ENCODE measurements at places on chromosomes 11 and 22.
A peak's percentile ranks its signal among the peaks of the same experiment; 100 is the strongest.

DNA sequence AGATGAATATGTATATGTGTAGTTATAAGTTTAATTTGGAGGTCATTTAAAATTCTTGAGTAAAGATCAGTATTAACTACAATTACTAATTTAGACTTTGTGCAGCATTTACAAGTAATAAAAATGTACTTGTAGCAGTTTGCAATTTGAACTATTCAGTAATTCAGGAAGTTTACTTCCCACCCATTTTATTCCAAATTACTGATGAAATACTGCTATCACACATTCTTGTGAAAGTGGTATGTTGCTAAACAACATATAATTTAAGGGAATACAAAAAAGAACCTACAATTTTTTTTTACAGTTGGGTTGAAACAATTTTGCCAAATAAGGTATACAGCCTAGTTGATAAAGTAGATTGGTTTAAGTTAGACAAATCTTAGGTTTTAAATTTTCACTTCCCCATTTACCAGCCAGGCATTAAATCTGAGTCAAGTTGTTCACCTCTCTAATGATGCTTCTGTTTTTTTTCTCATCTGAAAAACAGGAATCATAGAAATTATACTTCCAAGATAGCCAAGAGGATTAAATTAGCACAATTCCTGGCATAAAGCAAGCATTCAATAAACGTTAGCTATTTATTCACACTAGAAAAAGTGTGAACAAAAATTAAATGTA is 45.3 kb downstream of the ZBTB44 start:
- DNase-seq, result no peak

DNA sequence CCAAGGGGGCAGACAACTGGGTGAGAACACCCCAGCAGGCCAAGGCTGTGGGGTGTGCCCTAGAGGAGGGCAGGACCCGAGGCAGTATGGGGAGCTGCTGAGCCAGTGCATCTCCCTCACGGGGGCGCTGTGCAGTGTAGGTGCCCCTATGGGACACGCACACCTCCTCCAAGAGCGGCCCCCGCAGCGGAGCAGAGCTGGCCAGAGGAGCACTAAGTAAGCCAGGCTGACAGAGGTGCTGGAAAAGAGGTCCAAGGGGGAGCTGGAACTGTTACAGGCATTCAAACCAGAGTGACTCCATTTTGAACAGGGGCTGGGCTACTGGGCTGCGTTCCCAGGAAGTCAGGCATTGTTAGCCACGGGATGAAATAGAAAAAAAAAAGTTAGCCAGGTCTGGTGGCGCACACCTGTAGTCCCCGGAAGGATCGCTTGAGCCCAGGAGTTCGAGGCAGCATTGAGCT is 41.8 kb downstream of the TST start:
- no peak for DNase-seq

DNA sequence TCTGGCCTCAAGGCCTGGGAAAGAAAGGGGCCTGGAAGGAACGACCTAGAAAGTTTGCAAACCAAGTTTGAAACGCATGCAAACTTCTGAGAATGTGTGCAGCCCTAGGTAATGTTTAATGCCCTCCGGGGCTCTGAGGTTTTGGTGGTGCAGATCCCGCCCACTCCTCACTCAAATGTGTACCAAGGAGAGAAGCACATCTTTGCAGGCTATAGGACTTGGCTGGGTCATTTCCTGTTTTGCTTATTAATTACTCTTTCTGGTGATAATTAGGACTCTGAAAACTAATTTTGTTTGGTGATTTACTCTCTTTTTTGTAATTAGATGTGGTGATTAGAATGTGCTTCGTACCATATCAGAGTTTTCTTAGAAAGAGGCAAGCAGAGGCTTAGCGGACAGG is 625.9 kb upstream of the CADM1 start:
- no peak for DNase-seq

DNA sequence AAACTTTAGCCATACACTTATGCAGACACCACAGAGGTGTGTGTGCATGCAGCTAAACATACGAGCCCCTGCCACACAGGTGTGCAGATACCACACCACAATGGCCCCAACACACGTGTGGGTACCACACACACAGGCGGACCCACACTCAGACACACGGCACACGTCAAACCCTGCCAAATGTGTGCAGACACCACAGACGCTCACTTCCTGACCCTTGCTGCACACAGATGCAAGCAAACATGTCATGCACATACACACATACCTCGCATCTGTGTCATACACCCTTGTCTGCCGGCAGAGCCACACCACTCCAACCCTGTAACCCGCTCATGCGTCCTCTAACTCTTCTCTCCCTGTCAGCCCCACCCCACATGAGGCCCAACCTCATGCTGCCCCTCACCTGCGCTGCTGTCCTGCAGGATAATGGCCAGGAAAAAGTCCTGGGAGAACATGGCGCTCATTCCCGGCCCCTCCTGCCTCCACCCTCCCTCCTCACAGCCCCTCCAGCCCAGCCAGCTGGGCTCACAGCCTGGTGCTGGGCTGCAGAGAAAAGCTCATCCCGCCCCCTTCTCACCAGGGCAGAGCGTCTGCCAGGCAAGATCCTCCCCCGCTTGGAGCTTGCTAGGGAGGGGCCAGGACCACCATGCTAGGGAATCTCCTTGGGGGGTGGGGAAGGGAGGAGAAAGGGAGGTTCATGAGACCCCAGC is 14.2 kb downstream of the SMPD1 start:
- DNase-seq, result no peak

DNA sequence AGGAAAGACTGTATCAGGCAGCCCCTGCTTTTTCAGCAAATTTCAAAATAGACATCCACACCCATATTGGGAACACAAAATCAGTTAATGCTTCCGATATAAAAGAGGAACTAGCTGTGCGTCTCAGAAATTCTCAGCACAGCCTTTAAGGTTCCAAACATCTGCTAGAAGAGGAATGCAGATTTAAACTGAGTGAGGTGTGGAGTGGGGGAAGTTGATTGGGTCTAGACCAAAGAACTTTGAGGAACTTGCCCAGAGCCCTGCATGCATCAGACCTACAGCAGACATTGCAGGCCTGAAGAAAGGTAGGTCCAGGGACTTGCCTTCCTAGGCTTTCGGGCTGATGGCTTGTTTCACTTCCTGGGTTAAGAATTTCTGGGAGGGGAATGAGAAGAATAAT is at the start of gene MS4A4A:
Gene MS4A4A (plus strand): TSS at position 255 of the 400 bp plus-strand sequence. CDS start 10 bp downstream, at position 265.
- DNase-seq, result peak; percentile 31

DNA sequence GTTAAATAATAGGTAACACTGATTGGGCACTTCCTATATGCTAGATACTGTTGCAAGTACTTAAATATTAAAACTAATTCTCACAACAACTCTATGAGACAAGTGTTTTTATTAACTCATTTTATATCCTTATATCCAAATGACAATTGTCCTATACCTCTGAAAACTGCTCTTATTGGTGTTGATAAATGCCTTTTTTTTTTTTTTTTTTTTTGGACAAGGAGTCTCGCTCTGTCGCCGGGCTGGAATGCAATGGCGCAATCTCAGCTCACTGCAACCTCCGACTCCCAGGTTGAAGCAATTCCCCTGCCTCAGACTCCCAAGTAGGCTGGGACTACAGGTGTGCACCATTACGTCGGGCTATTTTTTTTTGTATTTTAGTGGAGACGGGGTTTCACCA is 41.6 kb downstream of the MRTFA start:
- DNase-seq, result no peak

GRCh38 chr11:47392546-47393162 is 14.3 kb upstream of the SPI1 start:
- no peak for DNase-seq

DNA sequence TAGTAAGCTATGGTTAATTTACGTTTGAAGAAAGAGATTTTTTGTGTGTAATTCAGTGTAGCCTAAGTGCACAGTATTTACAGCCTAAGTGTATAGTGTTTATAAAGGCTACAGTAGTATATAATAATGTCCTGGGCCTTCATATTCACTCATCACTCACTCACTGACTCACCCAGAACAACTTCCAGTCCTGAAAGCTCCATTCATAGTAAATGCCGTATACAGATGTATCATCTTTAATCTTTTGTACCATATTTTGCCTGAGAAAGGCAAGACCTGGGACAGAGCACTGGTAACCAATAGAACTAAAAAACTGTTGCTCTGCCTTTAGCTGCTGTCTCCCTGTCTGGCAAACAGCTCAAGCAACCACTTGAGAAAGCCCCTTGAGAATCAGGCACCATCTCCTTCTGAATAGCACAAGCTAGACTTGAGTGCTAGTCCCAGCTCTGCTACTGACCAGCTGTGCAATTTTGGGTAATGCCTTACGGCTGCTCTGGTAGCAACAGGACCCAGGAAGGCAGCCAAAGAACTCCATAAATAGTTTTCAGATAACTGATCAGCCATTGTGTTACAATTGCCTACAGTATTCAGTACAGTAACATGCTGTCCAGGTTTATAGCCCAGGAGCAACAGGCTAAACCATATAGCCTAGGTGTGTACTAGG is 131.3 kb downstream of the KCNC1 start:
- no peak for DNase-seq

GRCh38 chr22:45617948-45618347 is 53.7 kb upstream of the ATXN10 start:
- no peak for DNase-seq

GRCh38 chr22:27880778-27881394 is 38.2 kb downstream of the PITPNB start:
- DNase-seq, result no peak
